ENCODE measurements at places on chromosomes 13 and 19. TPM values are rescaled to one million over a fixed set of nuclear protein-coding genes. Genes with fewer than 3 reads are reported as not detected.

The ZNF613 gene
- 10.4 TPM for total RNA-seq

The F2RL3 gene
- 0.23 TPM for total RNA-seq

The SLITRK5 gene
- 20.3 TPM for total RNA-seq

The NKPD1 gene
- 0.69 TPM for total RNA-seq

The METTL21C gene
- 0.69 TPM for total RNA-seq

The HTR2A gene
- 16.8 TPM for total RNA-seq

The ZNF563 gene
- total RNA-seq = 2.3 TPM

The CARM1 gene
- total RNA-seq = 30.9 TPM
